ENCODE measurements at places on chromosomes 12 and 14.

DNA sequence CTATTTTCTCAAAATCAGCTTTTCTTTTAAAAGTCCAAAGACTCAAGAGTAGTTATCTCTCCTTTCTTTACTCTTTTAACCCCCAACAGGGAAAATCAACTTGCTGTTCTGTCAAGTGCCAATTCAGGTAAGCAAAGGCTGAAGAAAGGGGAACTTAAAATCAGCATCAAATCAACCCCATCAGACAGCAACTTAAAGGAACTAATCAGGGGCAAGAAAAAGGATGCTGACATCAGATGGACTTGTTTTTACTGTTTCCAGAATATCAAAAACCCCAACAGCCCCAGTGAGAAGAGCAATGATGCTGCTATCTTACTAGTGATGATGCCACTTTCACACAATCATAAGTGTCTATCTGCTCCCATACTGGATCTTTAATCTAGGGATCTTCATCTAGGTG, 3.4 kb downstream of the BAZ2A start:
- DNase-seq, result no peak

DNA sequence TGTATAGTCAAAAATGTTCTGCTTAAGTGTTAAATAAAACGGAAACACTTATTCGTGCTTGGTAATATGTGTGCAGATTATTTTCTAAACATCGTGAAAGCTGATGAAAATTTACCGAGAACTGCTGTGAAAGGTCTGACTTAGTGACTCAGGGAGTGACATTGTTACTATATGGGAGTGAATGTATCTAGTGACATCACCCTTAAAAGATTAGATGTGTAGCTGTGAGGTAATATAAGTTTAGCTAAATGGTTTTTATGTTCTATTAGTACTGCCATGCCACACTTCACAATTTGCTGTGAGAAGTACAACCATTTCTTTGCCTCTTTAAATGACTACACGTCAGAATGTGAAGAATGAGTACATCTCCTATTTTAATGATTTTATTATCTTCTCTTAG, 1.3 kb downstream of the COX8C start:
- no peak for DNase-seq

DNA sequence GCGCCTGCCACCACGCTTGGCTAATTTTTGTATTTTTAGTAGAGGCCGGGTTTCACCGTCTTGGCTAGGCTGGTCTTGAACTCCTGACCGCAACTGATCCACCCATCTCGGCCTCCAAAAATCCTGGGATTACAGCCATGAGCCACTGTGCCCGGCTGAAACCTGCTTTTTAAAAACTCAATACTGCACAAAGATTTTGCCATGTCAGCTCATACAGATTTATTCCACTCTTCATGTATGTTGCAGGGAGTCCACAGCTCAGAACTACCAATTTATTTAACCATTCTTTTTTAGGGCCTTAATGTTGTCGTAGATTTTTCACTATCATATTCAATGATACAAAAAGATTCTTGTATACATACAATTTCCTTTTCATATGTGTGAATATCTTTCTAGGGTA, 20.0 kb downstream of the ZCCHC8 start:
- no peak for DNase-seq

- DNase-seq, result no peak
These were observed 7.4 kb downstream of the SRSF9 start for GRCh38 chr12:120462099-120462640.

GRCh38 chr12:48119078-48119833, at the start of gene PFKM:
Gene PFKM, plus strand, starts transcription at chr12:48119364. Its CDS starts 3,411 bp downstream, at chr12:48122775.
- peak; percentile 83 for DNase-seq

DNA sequence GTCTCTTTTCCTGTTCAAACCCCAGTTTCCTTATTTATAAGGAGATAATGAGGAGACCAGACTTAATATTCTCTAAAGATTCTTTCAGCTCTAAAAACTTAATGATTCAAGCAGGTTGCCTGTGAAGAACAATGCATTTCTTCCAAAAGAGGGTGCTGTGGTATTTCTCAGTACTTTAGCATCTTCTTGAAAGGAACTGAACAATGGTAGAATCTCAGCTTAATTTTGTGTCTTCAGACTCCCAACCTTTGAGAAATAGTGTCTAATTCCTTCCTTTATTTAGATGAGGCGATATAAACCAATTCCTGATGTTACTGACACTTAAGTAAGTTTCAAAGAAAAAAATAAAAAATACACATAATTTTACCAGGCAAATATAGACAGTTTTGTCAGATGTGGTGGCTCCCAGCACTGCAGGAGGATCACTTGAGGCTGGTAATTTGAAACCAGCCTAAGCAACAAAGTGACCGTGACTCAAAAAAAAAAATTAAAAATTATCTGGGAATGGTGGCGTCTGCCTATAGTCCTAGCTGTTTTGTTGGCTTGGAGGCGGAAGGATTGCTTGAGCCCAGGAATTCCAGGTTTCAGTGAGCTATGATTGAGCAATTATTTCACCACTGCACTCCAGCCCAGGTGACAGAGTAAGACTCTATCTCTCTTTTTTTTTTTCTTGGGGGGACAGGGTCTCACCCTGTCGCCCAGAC, 76.9 kb upstream of the PSMA6 start:
- DNase-seq, result no peak
